ENCODE measurements at places on chromosomes 7 and 10. TPM values are rescaled to one million over a fixed set of nuclear protein-coding genes. Genes with fewer than 3 reads are reported as not detected.

DNA sequence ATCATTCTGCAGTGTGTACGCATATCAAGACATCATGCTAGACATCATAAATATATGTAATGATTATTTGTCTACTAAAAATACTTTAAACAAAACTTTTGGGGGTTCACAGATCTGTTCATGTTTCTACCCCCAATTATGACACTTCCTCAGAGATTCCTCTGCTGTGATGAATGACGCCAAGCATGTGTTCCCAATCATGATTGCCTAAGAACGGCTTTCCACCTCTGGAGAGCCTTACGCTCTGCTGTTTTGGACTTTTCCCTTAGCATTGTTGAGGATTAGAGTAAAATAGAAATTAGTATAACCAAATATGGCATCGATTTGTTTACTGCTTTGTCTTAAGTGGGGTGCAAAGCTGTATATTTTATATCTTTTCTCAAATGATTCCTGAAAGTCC lies 236.3 kb upstream of the IGFBP3 start:
- no peak for DNase-seq
- no peak overlapping the region for H3K4me3 ChIP-seq
- no peaks in the 10 kb centered on the region for H3K4me1 ChIP-seq
- no peaks in the 10 kb centered on the region for H3K36me3 ChIP-seq

The ADCY1 gene
- polyA plus RNA-seq = not detected

The GPR37 gene
- polyA plus RNA-seq = not detected

GRCh38 chr7:4109481-4110110 lies 572.5 kb upstream of the FOXK1 start:
- H3K27ac ChIP-seq = no peak overlapping the region
- H3K36me3 ChIP-seq = no peaks in the 10 kb centered on the region
- H3K4me1 ChIP-seq = no peaks in the 10 kb centered on the region
- no peaks in the 10 kb centered on the region for H3K27me3 ChIP-seq

- DNase-seq = no peak
- no peak overlapping the region for H3K4me3 ChIP-seq
- H3K27me3 ChIP-seq = peaks cover 1% of the 10 kb centered on the region
- no peaks in the 10 kb centered on the region for H3K36me3 ChIP-seq
Observed at GRCh38 chr7:130337410-130337971, 7.1 kb upstream of the CPA5 start.

The AKR1C2 gene
- not detected for polyA plus RNA-seq

DNA sequence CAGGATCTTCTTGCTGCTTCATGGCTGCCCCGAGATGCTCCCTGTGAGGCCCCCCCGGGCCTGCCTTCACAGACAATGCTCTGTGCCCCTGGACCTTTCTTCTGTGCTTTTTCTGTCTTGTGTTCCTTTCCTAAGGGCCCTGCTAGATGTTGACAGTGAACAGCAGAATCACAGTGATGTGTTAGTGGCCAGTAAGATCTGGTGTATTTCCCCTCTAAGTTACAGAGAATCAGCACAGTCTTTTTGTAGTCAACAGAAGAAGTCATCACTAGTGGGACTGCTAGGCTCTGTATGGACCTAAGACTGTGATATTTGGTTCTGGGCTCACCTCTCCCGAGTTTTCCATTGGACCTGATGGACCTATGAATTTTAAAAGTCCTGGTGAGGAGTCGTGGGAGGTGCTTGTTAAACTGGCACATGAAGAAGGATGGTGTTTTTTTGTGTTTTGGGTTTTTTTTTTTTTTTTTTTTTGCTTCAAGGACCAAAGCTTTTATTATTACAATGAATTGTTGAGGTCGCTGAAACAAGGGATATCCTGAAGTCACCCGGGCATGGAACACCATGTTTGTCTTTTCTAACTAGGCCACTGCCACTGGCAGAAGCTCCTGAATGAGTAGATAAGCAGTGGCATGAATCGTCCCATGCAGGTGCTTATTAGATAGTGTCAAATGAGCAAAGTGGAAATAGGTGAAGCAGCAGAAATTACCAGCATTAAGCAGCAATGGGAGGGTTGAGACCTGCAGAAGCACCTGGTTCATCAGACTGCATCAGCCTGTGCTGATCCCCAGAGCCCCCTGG lies 194.8 kb downstream of the CELF2 start:
- no peaks in the 10 kb centered on the region for H3K27me3 ChIP-seq
- peaks cover 90% of the 10 kb centered on the region for H3K4me1 ChIP-seq
- H3K27ac ChIP-seq = peak overlapping the region; percentile 62
- peaks cover 8% of the 10 kb centered on the region for H3K36me3 ChIP-seq
- DNase-seq = no peak
- H3K4me3 ChIP-seq = peak overlapping the region; percentile 32

The HABP2 gene
- not detected for polyA plus RNA-seq

GRCh38 chr7:65975814-65976445 lies 6.1 kb downstream of the GUSB start:
- no peak overlapping the region for H3K27ac ChIP-seq
- DNase-seq = no peak
- H3K4me1 ChIP-seq = peaks cover 12% of the 10 kb centered on the region
- H3K4me3 ChIP-seq = no peak overlapping the region
- H3K36me3 ChIP-seq = no peaks in the 10 kb centered on the region
- no peaks in the 10 kb centered on the region for H3K27me3 ChIP-seq

DNA sequence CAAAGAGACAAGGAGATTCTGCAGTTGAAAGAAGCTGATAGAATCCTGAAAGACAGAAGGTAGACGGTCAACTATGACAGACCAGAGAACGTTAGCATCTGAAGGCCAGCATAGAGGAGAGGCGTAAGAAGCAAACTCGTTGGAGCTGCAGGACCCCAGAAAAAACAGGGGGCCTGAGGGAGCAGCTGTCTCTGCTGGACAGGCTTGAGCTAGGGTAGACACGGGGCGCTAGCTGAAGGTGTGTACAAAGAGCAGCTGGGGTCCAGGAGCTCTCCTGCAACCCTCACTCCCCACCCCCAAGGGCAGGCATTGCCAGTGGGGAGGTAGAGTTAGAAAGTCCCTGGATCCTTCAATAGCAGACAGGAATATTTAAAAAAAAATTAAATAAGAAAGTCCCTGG lies 14.6 kb upstream of the GDI2 start:
- DNase-seq = no peak
- H3K4me3 ChIP-seq = no peak overlapping the region
- peak overlapping the region; percentile 26 for H3K27ac ChIP-seq
- no peaks in the 10 kb centered on the region for H3K36me3 ChIP-seq

- no peaks in the 10 kb centered on the region for H3K27me3 ChIP-seq
- no peak overlapping the region for H3K27ac ChIP-seq
- H3K4me3 ChIP-seq = no peak overlapping the region
- DNase-seq = no peak
Observed at GRCh38 chr10:98384531-98385133, 30.4 kb downstream of the PYROXD2 start.

DNA sequence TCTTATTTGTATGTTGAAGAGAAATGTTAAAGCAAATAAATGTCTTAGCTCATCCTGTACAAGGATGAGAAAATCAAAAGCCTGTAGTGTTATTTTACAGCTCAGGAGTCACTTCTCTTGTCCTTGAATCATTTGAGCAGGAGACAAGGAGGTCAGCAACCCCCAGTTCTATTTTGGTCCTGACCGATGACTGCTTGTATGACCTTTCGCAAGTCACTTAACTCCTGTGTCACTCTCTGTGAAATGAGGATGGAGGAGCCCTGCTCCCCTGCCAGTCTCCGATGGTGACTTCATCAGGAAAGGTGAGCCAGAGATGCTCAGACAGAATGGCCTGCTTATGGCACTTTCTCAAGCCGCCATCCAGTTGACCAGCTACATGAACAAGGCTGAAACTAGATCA lies 101.0 kb downstream of the CELF2 start:
- H3K27ac ChIP-seq = no peak overlapping the region
- DNase-seq = no peak
- H3K4me1 ChIP-seq = peaks cover under 1% of the 10 kb centered on the region
- no peak overlapping the region for H3K4me3 ChIP-seq
- H3K36me3 ChIP-seq = peaks cover 2% of the 10 kb centered on the region

GRCh38 chr10:128050936-128051335 lies 75.3 kb downstream of the MKI67 start:
- no peak for DNase-seq
- peaks cover 49% of the 10 kb centered on the region for H3K4me1 ChIP-seq
- H3K4me3 ChIP-seq = no peak overlapping the region
